ENCODE measurements at places on chromosomes 6 and 20.

GRCh38 chr6:105495515-105495914 lies 92.6 kb upstream of the PREP start:
- no peak for DNase-seq

- no peak for DNase-seq
These were observed 556 bp downstream of the NKX2-4 start for GRCh38 chr20:21396599-21397340.

GRCh38 chr20:17747431-17747846 lies 47.7 kb downstream of the BANF2 start:
- DNase-seq, result no peak

GRCh38 chr6:3359101-3359752 lies 97.6 kb downstream of the SLC22A23 start:
- no peak for DNase-seq

GRCh38 chr6:111711476-111711875 lies 105.8 kb upstream of the TRAF3IP2 start:
- DNase-seq, result no peak

DNA sequence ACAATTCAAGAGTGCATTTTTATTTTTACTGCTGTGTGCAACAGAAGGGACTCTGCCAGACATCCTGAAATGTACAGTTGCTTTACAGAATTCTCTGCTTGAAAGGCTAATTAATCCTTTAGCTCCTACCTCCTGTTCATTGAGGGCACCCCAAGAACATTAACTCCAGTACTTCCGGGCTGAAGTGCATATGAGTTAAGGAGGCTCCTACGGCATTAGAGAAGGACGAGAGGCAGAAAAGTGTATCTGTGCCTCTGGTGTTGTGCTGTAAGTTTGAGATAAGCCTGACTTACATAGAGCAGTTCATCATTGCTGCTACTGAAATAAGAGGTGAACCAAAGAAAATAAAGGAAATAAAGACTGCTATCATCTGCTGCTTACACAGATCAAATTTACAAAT lies 609.3 kb upstream of the ADGRB3 start:
- no peak for DNase-seq

DNA sequence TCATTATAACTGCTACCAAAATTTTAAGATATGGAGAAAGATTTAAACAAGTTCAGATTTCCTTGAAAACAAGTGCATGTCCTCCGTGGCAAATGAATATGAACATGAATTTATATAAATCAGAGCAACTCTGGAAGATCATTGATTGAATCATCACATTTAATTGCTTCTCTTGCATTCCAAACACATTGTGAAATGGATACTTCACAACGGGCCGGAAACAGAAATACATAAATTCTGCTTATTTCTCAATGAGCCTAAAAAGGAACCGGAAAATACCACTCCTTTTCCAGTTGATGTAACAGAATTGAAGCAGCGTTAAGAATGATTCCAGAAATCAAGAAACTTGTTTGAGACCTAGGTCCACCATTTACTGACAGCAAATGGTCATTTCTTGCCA lies 134.6 kb upstream of the BTN3A2 start:
- peak; percentile 57 for DNase-seq

DNA sequence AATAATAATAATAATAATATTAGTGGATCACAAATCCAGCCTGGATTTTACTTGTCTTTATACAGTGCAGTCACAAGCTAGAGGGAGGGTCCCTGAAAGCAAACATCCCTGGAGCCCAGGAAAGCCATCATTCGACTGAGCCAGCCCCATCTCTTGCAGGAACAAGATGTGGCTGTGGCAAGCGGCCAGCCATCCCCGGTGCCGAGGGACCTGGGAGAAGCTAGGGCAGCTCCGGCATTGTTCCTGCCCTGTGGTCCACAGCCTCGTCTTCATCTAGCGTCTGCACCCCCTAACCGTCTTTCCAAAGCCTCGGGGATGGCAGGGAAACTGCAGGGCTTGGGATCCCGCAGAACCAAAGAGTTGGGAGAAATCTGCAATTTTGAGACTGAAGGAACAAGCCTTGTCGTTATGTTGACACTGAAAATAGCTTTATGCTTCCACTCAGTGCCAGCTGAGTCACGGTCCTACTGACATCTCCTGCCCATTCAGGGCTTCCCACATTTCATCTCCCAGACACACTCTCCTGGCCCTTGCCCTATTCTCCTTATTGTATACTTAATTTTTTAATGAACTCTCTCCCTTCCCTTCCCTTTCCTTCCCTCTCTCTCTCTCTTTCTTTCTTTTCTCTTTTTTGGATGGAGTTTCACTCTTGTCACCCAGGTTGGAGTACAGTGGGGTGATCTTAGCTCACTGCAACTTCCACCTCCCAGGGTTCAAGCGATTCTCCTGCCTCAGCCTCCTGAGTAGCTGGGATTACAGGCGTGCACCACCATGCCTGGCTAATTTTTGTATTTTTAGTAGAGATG lies 62.5 kb upstream of the ZNFX1 start:
- no peak for DNase-seq

- DNase-seq, result peak; percentile 81
These were observed 25.9 kb downstream of the ECHDC1 start for GRCh38 chr6:127317388-127318128.

- DNase-seq, result no peak
These were observed 369.3 kb downstream of the FRK start for GRCh38 chr6:115691433-115691832.

GRCh38 chr20:51023617-51024155 lies 779 bp upstream of the KCNG1 start:
- DNase-seq, result no peak

DNA sequence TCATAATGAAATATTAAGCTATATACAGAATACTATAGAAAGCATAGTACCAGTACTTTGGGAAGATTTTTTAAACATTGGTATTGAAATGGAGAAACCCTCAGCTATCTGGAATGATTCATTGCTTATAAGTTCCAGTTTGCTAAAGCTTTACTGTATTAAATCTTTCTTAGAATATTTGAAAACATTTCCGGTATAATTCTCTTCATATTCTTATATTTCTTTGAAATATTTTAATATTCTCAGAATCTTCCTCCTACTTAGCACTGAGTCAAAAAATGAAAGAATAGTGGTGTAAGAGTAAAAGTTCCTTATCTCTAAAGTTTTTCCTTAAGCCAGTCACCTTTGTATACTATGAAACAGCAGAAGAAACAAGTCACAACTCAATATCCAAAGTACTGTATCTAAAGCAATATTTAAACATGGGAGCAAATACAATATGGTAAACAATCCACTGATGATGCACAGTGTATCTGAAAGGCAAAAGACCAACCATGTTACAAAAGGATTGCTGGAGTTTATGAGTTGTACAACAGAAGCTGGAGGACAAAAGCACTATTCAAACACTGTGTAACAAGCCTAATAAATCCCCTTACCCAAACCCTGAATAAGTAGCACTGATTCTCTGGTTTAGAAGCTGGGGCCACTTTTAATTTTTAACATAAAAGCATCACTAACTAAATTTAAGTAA lies 102.1 kb downstream of the PRDM1 start:
- no peak for DNase-seq

- DNase-seq, result no peak
These were observed 261.6 kb upstream of the FERMT1 start for GRCh38 chr20:6384380-6384779.

DNA sequence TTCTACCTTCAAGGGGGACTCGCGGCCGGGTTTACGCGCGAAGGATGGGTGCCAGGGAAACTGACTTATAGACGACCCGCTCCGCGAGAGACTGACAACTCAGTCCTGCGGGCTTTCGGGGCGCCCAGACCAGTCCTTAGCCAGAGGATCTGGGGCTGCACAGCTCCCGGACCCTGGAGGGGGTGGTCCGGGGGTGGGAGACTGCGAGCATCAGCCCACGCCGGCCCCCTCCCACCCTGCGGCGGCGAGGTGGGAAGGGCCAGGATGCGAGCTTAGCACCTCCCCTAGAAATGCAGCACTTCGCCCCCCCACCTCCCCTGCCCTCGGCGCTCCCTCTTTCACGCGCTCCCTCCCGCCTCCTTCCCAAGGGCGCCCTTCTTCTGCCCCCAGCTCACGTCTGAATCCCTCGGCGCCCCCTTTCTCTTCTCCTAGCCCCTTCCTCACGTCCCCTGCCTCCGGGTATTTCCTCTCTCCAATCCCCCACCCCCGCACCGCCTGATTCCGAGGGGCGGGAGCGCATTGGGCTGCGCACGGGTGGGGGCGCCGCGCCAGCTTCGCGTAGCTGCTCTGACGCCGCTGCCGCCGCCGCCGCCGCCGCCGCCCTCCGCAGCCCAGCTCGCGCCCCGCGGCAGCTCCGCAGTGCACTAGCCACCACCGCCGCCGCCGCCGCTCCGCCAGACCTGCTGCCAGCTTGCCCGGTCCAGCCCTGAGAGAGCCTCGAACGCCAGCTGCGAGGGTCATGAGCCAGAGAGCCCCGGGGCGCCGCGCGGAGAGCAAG lies at the start of gene SLC32A1:
Gene SLC32A1, plus strand, starts transcription at position 639 of the 778 bp plus-strand sequence. CDS start 239 bp downstream, outside the sequence.
- DNase-seq, result no peak

DNA sequence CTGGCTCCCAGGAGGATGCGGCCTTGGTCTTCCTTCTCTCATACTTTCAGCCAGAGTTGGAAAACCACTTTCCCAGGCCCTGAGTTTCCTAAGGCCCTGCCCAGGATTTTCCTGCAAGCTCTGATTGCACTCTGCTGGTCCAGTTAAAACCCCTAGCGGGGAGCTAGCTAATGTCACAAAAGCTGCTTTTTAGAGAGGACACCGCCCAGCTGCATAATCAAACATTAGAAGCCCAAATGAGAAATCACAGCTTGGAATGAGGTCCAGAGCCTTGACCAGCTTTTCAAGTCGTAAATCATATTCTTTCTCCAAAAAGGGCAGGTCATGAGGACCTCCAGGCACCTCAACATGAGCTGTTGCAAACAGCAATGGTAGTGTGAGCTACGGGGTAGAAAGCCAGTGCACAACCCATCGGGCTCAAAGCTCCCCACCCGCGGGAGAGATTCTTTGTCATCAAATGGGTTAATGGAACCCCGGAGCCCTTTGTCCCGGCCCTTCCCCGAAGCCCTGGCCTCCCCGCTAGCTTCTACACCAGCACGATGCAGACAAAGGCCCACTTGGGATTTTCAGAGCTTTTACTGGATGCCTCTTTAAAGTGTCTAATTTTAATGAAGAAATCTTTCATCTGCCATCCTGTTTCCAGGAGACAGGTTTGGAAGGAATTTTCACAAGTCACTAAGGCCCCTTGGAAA lies 134.0 kb downstream of the SCML4 start:
- DNase-seq, result no peak

DNA sequence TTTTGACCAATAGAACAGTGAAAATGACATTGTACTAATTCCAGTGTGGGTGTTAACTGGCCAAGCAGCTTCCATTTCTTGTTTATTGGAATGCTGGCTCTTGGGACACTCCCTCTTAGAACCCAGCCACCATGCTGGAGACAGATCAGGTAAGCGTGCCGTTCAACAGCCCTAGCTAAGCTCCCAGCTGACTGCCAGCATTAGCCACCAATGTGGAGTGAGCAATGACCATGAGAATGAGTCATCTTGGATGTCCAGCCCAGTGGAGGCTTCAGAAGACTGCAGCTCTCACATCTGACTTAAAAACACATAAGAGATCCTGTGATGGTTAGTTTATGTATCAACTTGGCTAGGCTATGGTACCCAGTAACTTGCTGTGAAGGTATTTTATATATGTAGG lies 3.0 kb upstream of the LINC00237 start:
- no peak for DNase-seq

- DNase-seq, result peak; percentile 57
These were observed at the start of gene TAPBP for GRCh38 chr6:33313709-33314514. TSS of gene TAPBP (minus strand) at chr6:33314078. CDS start at chr6:33314041, 37 bp downstream.

DNA sequence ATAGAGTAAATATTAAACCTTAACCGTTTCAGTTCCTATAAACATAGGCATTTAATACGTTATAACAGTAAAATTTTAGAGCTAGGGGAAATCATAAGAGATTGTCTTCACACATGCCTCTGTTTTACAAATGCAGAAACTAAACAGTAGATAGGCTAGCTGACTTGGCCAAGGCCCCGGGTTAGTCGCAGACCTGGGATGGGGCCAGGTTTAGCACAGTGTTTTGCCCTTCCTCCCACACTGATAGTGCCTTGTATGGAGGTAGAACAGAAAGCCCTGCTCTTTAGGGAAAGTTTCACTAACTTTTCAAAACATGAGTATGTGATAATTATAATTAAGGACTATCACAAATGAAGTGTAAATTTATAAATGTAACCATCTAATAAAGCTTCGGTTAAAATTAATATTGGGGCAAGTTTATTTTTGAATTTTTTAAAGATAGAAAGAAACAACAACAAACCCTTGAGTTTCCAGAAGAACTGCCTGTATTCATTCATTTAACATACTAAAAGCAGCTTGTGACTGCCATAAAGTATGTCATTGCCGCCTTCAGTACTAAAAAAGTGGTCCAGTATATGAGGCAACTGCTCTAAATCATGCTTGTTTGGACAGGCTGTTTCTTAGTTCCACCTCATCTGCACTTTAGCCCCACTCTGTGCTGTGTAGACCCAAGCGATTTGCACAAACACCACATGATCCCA lies 62.5 kb upstream of the LOC128125822 start:
- DNase-seq, result no peak

DNA sequence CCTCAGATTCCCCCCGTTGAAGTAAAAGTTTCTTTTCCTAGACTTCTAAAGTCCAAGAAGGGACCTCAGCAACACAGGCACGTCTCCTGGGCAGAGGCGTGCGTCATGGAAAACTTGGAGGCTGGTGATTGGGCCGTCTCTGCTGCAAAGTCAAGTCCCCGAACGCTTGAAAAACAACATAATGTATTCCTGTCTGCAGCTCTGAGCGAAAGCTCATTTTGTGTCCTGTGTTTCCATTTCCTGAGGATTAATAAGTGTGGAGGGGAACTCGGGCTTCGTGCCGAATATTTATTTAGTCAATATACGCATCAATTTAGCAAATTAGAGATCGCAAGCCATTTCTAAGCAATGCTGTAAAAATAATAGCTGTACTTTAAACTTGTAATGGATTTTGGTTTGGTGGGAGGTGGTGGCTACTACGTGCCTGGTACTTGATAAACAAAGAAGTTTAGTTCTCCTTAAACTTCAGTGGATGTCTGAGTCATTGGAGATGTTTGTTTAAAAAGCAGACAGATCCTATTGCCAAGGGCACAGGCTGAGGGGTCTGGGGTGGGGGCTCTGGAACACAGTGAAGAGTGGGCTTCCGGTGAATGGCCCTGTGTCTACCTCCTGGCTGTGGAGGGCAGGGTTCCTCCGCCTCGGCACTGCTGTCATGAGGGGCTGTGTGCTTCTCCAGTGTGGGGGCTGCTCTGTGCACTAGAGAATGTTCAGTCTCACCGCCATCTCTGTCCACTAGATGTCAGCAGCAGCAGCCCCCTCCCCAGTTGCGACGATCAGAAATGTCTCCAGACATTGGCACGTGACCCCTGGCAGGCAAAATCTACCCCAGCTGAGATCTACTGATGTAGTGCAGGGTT lies 21.8 kb downstream of the PCK1 start:
- no peak for DNase-seq

- DNase-seq, result no peak
These were observed 54.2 kb upstream of the VSTM2L start for GRCh38 chr20:37848706-37849105.
